HCT116 (cell line): ENCODE measurements at places on chromosomes 7 and 10. TPM values are rescaled to one million over a fixed set of nuclear protein-coding genes. Genes with fewer than 3 reads are reported as not detected.

MYO1G gene
- 0.74 TPM for total RNA-seq

SORCS3 gene
- not detected for total RNA-seq

DNA sequence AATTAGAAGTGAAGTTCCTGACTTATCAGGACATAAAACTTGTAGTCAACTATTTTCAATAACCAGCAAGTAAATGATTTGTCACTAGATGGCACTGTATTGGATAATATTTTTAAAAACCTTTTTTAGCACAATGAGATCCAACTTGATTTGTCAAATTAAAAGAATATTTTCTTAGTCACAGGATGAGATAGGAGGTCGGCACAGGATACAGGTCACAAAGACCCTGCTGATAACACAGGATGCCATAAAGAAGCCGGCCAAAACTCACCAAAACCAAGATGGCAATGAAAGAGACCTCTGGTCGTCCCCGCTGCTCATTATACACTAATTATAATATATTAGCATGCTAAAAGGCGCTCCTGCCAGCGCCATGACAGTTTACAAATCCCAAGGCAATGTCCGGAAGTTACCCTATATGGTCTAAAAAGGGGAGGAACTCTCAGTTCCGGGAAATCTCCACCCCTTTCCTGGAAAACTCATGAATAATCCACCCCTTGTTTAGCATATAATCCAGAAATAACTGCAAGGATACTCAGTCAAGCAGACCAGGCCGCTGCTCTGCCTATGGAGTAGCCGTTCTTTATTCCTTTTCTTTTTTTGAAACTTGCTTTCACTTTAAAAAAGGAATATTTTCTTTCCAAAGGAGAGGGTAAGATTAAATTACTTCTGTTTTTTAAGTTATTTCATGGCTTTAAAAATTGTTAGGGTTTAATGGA lies 255.7 kb upstream of the MKLN1 start:
- DNase-seq: no peak
- H3K4me1 ChIP-seq: peaks cover 18% of the 10 kb centered on the region
- no peaks in the 10 kb centered on the region for H3K36me3 ChIP-seq

PNLIPRP2 gene
- total RNA-seq: 1.1 TPM

DNA sequence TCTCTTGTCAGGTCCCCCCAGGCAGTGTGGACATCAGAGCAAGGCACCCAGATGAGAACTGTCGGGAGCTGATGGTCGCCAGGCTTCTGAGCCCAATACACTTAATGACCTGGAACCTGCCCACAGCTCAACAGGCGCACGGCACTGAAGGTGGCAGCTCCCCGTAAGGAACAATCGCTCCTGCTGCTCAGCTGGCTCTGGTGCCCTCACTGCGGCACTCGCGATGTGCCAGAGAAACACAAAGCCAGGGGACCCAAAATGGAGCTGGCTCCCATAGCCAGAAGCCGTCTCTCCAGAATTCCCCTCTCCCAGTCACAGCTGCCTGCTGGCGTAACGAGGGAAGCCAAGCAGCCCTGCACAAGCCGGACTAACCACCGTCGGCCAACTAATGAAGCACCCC lies 6.3 kb downstream of the CALN1 start:
- H3K4me3 ChIP-seq: no peak overlapping the region
- H3K27me3 ChIP-seq: peaks cover 20% of the 10 kb centered on the region; the same call in 1 of the 2 replicates
- no peaks in the 10 kb centered on the region for H3K36me3 ChIP-seq
- no peak overlapping the region for H3K27ac ChIP-seq
- DNase-seq: no peak

VPS37D gene
- 9.5 TPM for total RNA-seq

DNA sequence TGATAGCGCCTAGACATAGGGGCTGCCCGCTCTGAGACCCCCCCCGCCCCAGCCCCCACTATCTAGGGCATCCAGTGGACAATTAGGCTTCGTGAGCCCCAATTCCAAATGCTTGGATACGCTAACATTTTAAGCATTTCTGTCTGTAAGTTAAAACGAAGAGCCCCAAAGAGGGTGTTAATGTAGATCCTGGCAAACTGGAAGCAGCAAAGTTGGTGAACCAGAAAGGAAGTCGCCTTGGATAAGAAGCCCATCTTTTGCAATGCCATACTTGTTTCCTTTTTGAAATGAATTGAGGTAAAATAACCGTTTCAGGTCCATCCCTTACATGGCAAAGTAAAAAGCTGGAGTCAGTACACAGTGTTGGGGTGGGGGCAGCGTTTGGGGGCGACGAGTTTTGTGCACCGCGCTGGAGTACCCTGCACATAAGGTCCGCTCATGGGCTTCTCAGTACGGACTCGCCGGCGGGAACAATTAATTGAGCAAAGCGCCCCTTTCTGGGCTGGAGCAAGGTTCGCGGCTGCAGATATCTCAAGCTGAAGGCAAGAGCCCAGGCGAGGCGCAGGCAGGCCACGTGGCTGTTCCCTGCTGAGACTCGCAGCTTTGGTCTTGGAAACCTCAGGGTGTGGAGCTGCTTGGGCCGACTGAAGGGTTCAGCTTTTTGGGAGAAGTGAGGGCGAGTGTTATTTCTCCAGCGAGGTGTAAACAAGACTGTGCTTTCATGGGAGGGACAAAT lies 1.4 kb upstream of the TWIST1 start:
- H3K36me3 ChIP-seq: no peaks in the 10 kb centered on the region
- no peaks in the 10 kb centered on the region for H3K4me1 ChIP-seq
- no peak for DNase-seq
- H3K27ac ChIP-seq: no peak overlapping the region
- peaks cover 9% of the 10 kb centered on the region; the same call in 1 of the 2 replicates for H3K27me3 ChIP-seq

- H3K27me3 ChIP-seq: no peaks in the 10 kb centered on the region; the same call in 1 of the 2 replicates
- H3K36me3 ChIP-seq: no peaks in the 10 kb centered on the region
- H3K4me3 ChIP-seq: no peak overlapping the region
Observed at GRCh38 chr10:49167425-49168170, 20.6 kb downstream of the TMEM273 start.

MOSPD3 gene
- 32.8 TPM for total RNA-seq

DNA sequence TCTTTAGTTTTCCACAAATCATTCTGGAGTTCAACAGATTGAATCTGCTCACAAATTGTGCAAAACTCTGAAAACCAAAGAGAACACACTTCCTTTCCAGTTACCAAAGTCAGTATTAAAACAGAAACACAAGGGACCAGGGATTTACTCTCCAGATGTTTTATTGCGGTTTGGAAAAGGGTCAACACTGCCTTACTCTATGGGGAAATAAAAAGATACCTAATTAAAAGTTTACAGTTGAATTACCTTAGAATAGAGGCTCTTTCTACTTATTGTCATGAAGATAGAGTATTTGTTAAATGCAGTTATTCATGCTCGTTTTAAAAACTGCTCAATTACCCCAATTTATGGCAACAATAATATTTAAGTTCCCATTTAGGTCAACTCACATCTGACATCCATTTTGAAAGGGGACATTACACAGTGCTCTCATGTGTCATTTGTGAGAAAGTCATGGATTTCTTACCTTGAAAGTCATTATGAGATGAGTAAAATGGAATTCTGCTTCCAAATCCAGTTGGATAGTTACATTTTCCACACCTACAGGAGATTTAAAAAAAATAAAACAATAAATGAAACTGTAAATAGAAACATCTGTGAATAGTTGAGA lies 8.4 kb downstream of the LAMB1 start:
- H3K27me3 ChIP-seq: no peaks in the 10 kb centered on the region
- H3K4me1 ChIP-seq: peaks cover 36% of the 10 kb centered on the region
- H3K36me3 ChIP-seq: no peaks in the 10 kb centered on the region
- H3K4me3 ChIP-seq: no peak overlapping the region

TAS2R5 gene
- 1.7 TPM for total RNA-seq

DNA sequence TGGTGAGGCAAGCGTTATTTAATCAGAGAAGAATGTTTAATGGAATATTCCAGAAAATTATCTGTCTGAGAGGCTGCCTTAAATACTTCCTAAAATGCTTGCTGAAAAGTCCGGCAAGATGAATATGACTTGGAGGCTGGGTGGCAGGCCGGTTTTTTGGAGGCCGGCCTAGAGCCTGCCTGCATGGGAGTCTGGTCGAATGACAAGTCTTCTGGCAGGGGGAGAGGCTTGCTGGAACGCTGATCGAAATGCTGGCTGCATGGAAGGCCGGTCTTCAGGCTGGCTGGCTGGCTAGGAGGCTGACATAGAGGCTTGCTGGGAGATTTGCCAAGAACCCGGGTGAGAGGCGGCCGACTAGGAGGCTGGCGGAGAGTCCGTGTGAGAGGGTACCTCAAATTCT lies 135.7 kb downstream of the OR13A1 start:
- no peak overlapping the region for H3K4me3 ChIP-seq
- no peaks in the 10 kb centered on the region for H3K4me1 ChIP-seq
- H3K27ac ChIP-seq: no peak overlapping the region
- DNase-seq: no peak
- no peaks in the 10 kb centered on the region for H3K27me3 ChIP-seq

PRPS1L1 gene
- total RNA-seq: not detected

DNA sequence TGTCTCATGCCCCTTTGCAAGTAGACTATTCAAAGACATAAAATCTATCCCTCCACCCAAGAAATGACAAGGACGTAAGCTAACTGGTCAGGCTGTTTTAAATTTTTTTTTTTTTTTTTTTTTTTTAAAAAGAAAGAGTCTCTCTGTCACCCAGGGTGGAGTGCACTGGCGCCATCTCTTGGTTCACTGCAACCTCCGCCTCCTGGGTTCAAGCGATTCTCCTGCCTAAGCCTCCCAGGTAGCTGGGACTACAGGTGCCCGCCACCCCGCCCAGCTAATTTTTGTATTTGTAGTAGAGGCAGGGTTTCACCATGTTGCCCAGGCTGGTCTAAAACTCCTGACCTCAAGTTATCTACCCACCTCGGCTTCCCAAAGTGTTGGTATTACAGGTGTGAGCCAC lies 11.2 kb downstream of the TRA2A start:
- peaks cover 54% of the 10 kb centered on the region for H3K36me3 ChIP-seq
- no peaks in the 10 kb centered on the region for H3K27me3 ChIP-seq
- DNase-seq: no peak
- no peak overlapping the region for H3K4me3 ChIP-seq

- no peaks in the 10 kb centered on the region for H3K27me3 ChIP-seq
- H3K4me3 ChIP-seq: no peak overlapping the region
- no peaks in the 10 kb centered on the region for H3K36me3 ChIP-seq
- no peaks in the 10 kb centered on the region for H3K4me1 ChIP-seq
- no peak overlapping the region for H3K27ac ChIP-seq
- DNase-seq: no peak
Observed at GRCh38 chr7:28280516-28280915, 99.9 kb upstream of the JAZF1 start.

DNA sequence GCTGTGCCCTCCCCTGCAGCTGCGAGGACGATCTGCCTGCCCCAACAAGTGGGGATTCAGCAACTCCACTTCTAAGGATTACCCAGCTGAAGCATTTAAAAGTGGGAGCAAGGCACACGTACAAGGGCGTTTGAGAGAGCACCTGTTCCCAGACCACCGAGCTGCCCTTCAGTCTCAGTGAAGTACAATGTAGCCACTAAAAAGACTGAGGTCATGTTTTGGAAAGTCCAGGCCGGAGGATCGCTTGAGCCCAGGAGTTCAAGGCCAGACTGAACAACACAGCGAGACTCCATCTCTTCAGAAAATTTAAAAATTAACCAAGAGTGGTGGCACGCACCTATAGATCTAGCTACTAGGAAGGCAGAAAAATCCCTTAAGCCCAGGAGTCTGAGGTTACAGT lies 14.7 kb downstream of the NOS3 start:
- DNase-seq: no peak
- no peaks in the 10 kb centered on the region for H3K36me3 ChIP-seq
- H3K27ac ChIP-seq: no peak overlapping the region
- H3K4me1 ChIP-seq: peaks cover 13% of the 10 kb centered on the region; the same call in 1 of the 2 replicates
- H3K27me3 ChIP-seq: no peaks in the 10 kb centered on the region

PALD1 gene
- 33.1 TPM for total RNA-seq

- no peak overlapping the region for H3K27ac ChIP-seq
- no peaks in the 10 kb centered on the region for H3K36me3 ChIP-seq
- no peak for DNase-seq
- H3K4me3 ChIP-seq: no peak overlapping the region
Observed at GRCh38 chr7:44376429-44377133, 51.2 kb upstream of the CAMK2B start.

HOXA9 gene
- total RNA-seq: 91.0 TPM

DNA sequence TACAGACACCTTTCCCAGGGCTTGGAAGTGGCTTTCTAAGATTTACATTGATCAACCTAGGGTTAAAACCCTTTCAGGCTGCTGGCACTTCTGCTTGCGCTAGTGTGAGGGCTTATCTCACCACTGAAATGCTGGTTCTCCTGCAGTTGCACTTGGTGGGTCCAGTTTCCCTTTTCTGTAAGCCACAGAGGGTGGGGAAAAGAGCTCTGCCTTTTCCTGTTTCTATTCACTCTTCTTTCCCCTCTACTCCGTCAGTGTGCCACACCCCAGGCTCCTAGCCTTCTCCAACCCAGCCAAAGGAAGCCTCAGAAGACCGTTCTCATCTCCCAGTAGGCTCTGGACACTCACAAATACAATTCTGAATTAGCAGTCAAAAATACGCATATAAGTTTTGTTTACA lies 19.0 kb upstream of the CAPZA2 start:
- H3K4me1 ChIP-seq: no peaks in the 10 kb centered on the region
- no peaks in the 10 kb centered on the region for H3K36me3 ChIP-seq
- H3K4me3 ChIP-seq: no peak overlapping the region
- H3K27me3 ChIP-seq: no peaks in the 10 kb centered on the region
- DNase-seq: no peak

DNA sequence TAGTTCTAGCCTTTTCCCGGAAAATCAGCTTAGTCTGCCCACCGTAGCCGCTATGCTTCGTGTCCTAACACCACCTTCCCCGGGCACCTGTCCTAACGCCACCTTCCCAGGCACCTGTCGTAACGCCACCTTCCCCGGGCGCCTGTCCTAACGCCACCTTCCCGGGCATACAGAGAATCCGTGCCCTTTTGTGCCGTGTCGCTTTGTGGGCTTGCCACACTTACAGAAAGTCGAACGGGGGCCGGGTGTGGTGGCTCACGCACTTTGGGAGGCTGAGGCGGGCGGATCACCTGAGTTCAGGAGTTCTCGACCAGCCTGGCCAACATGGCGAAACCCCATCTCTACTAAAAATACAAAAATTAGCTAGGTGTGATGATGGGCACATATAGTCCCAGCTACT lies 73.6 kb upstream of the DNAJB6 start:
- H3K4me1 ChIP-seq: no peaks in the 10 kb centered on the region
- no peak overlapping the region for H3K4me3 ChIP-seq
- peaks cover 39% of the 10 kb centered on the region for H3K36me3 ChIP-seq
- H3K27ac ChIP-seq: no peak overlapping the region
- no peaks in the 10 kb centered on the region for H3K27me3 ChIP-seq
- no peak for DNase-seq

GPER1 gene
- total RNA-seq: 1.2 TPM

DNA sequence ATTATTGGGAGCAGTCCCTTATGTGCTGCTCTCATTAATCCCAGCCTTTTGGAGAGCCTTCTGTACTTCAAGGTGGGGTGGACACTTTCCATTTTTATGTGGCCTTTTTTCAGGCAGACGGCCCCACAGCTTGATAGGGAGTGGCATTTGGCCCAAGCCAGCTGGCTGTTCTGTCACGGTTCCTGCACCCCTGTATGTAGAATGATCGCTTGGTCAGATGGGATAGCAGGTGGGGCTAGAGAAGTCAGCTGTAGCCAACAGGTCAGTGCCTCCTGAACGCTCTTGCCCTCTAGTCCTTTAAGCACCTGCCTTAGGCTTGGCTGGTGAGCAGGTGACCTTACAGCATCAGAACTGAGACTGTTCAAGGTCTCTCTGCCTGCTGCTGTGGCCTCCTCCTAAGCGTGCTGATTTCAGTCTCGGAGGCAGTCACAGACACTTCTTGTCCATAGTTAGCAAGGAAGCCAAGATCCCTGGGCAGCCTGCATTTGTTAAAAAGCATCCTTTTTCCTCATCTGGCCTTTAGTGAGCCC lies 95.3 kb downstream of the LRRC4 start:
- H3K27ac ChIP-seq: no peak overlapping the region
- H3K27me3 ChIP-seq: no peaks in the 10 kb centered on the region
- H3K4me3 ChIP-seq: no peak overlapping the region
- no peak for DNase-seq
- peaks cover 4% of the 10 kb centered on the region; the same call in 1 of the 2 replicates for H3K4me1 ChIP-seq
- H3K36me3 ChIP-seq: peaks cover 13% of the 10 kb centered on the region; the same call in 1 of the 2 replicates

FAM24B gene
- total RNA-seq: 6.8 TPM
